ENCODE measurements at places on chromosomes 6 and 20.

GRCh38 chr6:33977606-33978411 lies 168.1 kb downstream of the GRM4 start:
- DNase-seq: no peak

GRCh38 chr6:14635195-14635594 lies 517.6 kb downstream of the CD83 start:
- DNase-seq: no peak

DNA sequence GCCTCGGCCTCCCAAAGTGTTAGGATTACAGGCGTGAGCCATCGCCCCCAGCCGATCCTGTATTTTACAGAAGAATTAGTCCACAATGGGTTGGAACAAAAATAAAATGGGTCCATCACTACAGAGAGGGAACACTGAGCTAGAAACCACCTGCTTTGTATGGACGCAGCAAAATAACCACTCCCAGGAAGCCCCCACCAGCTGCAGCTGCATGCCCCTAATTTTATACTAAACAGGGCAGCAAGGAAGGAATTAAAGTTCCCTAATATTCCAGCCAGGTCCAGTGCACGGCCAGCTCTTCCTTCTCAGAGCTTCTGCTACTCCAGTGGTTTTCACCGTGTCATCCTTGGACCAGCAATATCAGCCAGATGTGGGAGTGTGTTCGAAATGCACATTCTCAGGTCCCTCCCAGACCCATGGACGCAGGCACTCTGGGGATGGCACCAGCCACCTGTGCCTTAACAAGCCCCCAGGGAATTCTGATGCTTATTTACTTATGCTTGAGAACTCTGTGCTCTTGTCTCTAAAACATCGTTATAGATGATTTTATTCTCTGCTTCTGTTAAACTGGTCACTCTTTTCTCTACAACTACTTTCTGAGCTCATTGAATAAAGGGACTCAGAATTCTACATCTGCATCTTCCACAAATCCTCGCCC lies 189.5 kb upstream of the SLC24A3 start:
- no peak for DNase-seq

DNA sequence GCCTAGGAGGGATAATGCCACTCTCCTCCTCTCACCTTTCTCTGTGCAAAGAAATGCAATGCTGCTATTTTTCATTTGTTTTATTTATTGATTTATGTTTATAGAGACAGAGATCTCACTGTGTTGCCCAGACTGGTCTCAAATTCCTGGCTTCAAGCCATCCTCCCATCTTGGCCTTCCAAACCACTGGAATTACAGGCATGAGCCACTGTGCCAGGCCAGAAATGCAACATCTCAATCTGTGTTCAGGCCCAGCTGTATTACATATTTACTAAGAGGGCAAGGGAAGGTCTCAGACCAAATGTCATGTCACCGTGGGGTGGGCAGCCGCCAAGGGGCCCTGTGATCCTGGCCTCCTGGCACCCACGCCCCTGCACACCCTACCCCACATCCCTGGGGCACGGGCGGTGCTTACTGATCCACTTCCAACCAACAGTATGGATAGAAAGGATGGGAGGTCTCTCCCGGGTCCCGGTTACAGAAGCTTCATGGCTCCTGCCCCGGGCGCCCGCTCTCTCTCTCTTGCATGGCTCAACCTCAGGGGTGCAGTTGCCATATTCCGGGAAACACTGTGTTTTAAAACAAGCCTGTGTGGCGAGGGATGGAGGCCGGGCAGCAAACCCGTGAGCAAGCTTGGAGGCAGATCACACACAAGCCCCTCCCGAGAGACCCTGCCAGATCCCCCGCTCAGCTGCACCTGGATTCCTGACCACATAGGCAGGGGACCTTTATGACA lies 111.8 kb downstream of the AGPAT4 start:
- no peak for DNase-seq

GRCh38 chr6:109441069-109441816 lies 719 bp downstream of the SMPD2 start:
- no peak for DNase-seq

GRCh38 chr20:35008411-35009342 lies 53.0 kb downstream of the MYH7B start:
- DNase-seq: no peak

GRCh38 chr6:70380252-70380651 lies 33.1 kb upstream of the FAM135A start:
- DNase-seq: no peak

- no peak for DNase-seq
These were observed 12.6 kb upstream of the ZFP64 start for GRCh38 chr20:52204136-52204535.

GRCh38 chr20:33910529-33911327 lies 83.0 kb upstream of the RALY start:
- no peak for DNase-seq

DNA sequence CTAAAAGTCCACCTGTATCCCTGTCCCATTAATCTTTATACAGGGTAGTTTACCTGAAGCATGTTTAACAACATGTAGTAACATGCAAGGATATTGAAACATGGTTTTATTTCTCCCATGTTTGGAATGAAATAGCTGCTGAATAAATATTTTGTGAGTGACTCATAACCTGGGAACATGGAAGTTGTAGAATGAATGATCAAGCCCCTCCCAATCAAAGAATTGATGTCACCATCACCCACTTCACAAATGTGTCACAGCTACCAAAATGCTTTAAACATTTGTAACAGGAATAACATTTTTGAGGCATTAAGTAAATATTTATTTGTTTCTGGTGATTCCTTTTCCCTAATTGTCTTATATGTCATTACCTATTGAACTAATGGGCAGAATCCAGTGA lies 58.9 kb upstream of the TNFAIP3 start:
- DNase-seq: no peak

DNA sequence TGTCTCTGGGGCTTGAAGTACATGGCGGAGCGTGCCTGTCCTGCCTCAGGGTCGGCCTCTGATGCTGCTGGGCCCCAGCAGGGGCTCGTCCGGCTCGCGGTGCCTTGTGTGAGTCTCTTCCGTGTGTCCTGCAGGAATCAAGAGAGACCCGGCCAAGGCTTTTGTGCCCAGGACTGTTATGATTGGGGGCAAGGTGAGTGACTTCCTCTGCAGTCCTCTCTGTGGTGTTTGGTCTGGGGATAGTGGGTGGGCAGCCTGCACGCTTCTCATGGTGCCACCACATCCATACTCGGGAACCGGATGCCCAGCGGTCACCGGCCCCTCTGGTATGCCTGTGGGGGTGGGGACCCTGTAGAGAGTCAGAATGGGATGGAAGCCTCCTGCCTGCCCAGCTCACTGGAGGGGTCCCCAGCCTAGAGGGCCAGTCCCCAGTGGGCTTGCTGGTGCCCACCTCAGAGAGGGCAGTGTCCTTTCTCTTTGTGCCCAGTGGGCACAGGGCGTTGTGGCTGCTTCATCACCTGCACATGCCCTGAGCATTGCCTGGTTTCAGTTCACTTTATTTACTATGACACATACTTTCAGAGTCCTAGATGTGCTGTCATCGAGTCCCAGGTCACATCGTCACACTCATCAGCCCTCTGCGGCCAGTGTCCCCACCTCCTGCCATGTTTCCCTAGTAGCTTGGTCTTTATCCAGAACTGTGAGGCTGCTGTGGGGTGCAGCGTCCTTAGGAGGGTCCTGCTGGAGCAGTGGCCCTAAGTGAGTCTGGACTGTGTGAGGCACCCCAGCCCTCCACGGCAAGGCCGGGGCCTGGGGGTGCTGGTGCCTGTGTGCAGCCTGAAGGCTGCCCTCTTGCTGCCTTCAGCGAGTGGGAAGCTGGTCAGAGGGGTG lies 40.7 kb downstream of the PYGB start:
- no peak for DNase-seq

DNA sequence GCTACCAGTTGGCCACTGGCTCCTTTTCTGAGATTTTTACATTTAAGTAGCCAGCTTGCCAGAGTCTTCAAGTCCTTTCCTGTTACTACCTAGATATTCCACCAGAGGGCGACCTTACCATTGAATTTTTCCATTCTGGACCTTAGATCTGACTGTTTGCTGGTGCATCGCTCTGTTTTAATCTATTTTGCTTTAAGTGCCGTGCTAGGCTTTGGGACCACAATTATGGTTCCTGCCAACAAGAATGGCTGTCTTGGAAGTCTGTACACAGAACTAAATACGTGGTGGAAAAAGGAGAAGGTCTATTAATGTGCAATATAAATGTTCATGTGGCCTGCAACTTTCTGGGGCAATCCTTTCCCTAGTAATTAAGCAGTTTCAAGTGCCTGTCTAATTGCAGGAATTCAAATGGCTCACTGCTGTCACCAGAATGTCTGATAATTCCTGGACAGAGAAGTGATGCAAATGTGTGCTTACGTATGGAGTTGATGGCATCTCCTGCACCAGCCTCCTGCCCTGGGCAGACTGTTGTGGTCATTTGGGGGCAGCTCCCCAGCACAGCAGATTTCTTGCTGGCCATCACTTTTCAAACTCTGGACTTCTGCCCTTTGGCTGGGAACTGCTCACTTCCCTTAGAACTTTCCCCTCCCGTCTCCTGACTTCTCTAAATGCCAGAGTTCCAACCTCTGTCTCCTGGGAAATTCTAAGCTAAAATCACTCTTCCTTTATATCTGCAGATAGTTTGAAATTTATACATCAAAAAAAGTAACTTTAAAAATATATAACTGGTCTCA lies 5.6 kb upstream of the HLA-DOA start:
- DNase-seq: peak; percentile 29

DNA sequence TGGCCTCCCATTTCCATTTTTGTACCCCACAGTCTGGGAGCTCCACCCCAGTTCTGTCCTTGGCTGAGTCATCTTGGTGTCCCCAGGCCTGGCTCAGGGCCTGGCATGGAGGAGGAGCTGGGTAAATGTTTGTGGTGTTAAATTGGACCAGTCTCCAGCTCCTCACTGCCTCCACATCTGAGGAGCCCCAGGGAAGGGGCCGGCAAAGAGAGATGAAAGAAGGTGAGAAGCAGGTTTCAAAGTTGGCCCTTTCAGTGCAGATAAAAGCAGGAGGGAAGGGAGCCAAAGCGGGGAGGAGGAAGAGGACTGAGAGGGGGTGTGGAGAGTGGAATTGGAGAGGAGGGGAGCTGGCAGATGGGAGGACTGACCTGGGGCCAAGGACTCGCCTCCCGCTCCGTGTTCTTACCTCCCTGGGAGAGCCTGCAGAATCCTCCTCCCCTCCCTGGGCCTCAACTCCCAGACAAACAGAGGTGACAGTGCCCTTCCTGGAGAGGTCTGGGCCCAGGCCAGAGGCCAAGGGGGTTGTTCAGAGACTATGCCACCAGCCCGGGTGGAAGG lies 89.0 kb downstream of the CD40 start:
- DNase-seq: no peak

DNA sequence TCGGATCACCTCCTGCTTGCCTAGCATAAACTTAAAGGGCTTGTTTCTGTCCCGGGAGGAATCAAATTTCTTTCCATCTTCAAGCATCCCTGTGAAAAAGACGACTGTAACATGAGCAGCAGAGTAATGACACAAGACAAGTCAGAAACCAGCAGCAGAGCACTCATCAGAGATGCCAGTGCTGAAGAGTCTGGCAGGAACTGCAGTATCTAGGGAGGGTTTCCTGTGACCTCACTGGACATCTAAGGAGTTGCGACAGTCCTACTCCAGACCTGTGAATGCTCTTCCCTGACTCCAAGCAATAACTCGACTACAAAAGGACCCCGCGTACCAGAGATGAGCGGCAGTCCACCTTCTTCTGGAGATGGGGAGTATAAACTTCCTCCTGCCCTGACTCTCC lies 17.3 kb downstream of the FKBP1A start:
- no peak for DNase-seq

GRCh38 chr6:31712296-31712695 lies 2.9 kb upstream of the LY6G6D start:
- DNase-seq: no peak

- DNase-seq: no peak
These were observed 33.0 kb downstream of the F13A1 start for GRCh38 chr6:6287415-6287814.

DNA sequence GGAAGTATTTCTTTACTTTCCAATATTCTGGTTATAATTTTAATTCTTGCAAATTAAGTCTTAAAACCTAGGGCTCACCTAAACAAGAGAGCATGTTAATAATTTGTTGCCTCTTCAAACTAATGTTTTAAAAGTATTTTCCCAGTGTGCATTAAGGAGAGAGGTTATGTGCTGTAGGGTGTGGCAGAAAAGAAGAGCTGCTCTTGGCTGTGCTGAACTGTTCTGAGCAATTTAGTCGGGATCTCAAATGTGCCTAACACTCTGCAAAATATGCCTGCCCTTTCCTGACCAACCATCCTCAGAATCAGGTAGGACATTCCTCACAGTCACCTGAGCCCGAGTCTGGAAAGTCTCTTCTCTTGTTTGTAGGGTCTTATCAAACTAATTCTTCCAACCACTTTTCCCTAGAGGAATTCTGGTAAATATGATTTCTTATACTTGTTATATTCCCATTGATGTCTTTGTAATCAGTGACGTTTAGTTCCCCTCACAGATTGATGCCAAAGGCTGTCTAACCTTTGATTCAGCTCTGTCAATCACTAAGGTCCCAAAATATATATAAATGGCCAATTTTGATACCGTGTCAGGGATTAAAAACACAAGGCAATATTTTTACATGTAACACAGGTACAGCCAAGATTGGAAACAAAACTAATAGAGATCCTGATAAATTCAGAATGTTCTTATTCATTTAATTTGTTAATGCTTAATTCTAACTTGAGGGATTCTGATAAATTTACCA lies 298.4 kb downstream of the ADGB start:
- DNase-seq: no peak

- DNase-seq: no peak
These were observed 121.3 kb upstream of the PTPRK start for GRCh38 chr6:128641703-128642102.

DNA sequence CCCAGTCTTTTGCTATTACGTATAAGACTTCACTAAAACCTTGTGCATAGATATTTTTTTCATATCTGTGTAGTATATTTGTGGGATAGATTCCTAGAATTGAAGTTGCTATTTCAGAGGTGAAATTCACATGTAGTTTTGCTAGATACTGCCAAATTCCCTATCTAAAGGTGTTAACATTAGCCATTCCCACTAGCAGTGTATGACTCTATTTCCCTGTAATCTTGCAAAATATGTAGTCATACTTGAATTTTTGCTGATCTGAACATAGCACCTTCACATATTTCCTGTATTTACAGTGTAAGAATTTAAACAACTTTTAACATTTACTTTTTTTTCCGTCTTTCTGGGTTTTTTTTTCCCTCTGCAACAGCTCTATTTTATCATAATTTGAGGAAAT lies 24.9 kb downstream of the SENP6 start:
- no peak for DNase-seq

DNA sequence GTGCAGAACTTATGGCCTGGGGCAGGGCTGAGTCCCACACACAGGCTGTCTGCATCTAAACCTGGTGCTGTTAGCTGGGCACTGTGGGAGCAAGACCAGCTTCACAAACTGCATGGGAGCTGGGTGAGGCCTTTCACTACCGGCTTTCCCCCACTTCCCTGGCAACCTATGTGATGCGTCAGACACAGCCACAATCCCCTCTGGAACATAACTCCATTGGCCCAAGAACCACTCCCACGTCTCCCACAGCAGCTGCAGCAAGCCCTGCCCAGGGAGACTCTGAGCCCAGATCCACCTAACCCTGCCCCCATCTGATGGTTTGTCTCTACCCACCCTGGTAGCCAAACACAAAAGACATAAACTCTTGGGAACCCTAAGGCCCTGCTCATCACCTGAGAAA lies 9.3 kb downstream of the WDR27 start:
- DNase-seq: no peak
